Fibroblast of skin of abdomen (primary cell): ENCODE measurements at places on chromosomes 13 and 19.

DNA sequence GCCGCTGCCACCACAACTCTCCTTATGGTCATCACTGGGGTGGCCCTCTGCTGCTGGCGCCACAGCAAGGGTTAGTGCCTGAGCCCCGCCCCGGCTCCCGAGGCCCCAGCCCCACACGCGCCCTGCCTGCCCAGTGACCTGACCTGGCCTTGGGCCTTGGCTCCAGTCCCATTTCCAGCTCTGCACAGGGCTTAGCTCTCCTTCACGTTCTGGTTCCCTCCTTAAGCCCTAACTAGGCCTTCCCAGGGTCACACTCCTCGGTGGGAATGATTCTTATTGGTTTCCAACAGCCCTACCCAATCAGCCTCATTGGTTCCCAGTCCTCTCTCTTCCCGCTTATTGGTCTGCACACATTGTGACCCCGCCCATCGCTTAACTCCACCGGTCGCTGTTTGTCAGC is 5.8 kb downstream of the KIRREL2 start:
- DNase-seq = no peak

- DNase-seq = no peak
Measured at GRCh38 chr13:50226515-50227155, 211.4 kb downstream of the KCNRG start.

DNA sequence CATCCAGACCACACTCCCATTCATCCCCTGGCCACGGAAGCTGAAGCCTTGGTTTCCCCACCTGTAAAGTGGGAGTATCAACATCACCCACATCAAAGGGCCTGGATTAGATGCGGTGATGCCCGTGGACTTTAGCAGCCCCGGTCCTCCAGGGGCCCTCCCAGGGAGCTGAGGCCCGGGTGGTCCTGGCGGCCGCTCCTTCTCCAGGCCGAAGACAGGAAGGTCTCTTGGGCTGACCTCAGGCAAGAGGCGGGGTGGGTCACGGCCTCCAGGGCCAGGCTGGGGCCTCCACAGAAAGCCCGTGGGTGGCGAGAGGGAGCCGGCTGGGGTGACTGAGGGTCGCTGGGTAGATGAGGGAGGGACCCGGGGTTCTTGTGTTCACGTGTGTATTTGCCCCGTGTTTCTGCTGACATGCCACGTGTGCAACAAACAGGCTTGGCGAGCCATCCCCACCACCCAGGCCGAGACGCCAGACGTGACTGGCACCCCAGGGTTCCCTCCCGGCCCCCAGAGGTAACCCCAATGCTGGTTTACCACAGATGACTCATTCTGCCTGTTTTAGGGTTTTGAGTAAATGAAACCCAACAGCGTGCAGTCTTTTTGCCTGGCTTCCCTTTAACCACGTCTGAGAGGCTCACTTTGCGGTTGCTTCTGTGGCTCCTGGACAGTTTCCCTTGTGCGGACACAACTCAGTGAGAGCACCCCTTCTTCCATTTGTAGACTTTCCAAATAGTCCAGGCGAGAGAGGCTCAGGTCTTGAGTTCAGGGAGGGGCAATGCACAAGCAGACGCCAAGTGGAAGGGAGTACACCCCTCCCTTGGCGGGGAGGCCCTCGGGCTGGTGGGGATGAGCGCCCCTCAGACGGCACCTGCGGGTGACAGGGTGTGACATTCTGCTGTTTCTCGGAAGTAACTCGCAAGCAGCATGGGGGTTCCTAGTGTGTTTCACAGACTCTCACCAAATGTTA is 42.9 kb downstream of the C13orf46 start:
- no peak for DNase-seq

- DNase-seq = no peak
Measured at GRCh38 chr19:1082165-1082927, 12.8 kb downstream of the POLR2E start.

GRCh38 chr13:33150662-33151061 is 134.4 kb downstream of the KL start:
- DNase-seq = no peak

DNA sequence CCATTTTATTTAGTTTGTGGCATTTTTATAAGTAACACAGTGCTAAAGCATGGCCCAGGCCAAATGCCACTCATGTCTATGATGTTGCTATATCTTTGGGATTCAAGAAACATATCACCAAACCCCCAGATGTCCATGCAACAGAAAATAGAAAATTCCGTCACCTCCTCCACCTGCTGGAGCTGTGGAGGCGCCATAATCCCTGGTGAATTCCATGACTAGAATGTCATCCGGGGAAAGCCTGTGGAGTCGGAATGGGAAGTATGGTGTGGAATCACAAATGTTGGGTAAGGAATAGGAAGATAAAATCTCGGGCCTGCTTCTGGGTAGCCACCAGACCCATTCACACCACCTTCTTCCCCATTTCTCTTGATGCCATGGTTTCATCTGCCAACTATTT is 51.7 kb upstream of the RAP2A start:
- DNase-seq = no peak

DNA sequence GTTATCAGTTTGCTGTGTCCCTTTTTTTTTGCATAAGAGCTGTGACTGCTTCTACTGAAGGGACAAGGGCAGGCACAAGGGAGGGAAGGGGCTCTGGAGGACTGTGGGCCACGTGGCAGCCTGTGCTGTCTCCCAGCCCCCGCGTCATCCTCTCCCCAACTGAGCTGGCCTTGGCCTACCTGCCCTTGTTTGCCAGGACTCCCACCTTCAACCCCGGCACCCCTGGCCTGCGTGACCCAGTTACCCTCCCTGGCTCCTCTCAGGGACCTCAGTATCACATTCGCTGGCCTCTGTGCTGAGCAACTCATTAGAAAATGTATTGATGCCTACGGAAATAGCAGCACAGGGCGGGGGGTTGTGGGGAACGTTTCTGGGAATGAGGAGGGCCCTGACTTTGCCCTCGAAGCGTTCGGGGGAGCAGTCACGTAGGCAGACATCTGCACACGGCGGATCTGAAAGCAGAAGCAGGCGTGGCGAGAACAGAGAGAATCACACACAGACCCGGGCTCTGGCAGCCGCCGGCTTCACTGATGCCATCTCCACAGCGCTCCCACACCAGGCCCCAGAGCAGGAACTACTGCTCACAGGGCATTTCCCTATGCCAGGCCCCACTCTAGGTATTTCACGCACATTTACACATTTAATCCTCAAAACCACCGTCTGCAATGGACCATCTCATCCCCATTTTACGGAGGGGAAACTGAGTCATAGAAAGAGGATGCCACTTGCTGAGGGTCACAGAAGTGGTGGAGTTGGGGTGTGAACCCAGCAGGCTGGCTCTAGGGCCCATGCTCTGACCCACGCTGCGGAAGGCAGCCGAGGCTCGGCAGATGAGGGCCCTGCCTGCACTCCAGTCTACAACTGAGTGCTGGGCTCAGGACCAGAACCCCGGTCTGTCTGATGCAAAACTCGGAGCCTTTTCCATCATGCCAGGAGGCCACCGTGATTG is 5.7 kb upstream of the ATF5 start:
- DNase-seq = no peak

GRCh38 chr19:3024870-3025548 is 4.1 kb downstream of the TLE2 start:
- no peak for DNase-seq

- DNase-seq = no peak
Measured at GRCh38 chr19:45223879-45224278, 21.3 kb downstream of the EXOC3L2 start.

DNA sequence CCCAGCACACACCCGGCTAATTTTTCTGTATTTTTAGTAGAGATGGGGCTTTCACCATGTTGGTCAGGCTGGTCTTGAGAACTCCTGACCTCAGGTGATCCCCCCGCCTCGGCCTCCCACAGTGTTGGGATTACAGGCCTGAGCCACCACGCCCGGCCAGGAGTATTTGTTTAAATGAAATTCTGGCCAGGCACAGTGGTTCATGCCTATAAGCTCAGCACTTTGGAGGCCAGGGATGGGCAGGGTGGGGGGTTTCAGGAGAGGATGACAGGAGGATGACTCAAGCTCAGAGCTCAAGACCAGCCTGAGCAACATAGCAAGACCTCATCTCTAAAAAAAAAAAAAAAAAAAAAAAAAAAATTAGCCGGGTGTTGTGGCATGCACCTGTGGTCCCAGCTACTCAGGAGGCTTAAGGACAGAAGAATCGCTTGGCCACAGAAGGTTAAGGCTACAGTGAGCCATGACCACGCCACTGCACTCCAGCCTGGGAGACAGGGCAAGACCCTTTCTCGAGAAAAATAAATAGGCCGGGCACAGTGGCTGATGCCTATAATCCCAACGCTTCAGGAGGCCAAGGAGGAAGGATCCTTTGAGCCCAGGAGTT is 8.2 kb upstream of the DHDH start:
- DNase-seq = peak; percentile 73
